Stimulated activated naive CD8-positive, alpha-beta T cell treated with anti-CD3 and anti-CD28 coated beads, Interleukin-15, Interleukin-2, amounts not matched to agents 100 U/mL and 50 U/mL, for 24 hours (primary cell): ENCODE measurements at places on chromosomes 7 and 10.
A peak's percentile ranks its signal among the peaks of the same experiment; 100 is the strongest.

DNA sequence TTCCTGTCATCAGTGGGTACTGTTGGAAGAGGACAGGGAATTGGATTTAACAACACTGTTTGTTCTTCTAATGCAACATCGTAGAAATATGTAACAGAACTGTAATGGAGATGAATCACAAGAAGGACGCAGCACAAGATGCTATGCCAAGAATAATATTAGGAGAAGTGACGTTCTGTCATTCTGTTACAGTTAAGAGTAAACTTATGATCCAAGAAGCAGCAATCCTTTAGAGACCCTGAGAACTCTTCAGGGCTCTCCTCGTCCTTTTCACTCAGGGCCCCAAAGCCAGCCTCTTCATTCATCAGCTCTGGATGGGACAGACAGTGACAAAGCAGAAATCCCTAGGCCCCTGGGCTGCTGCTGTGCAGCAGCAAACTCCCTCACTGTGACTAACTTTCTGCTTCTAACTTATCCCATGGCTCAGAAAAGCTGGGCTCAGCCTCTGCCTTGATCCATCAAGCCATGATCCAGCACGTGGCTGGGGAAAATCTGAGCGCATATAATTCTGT is 8.7 kb upstream of the IL6 start:
- DNase-seq, result no peak

DNA sequence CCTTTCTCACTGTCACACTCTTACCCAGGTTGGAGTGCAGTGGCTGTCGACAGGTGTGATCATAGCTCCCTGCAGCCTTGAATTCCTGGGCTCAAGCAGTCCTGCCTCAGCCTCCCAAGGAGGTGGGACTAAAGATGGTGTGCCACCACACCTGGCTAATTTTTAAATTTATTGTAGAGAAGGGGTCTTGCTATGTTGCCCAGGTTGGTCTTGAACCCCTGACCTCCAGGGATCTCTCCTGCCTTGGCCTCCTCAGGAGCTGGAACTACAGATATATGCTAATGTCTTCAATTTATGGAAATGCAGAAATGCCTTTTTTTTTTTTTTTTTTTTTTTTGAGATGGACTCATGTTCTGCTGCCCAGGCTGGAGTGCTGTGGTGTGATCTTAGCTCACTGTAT is 42.7 kb downstream of the DNAJB6 start:
- no peak for DNase-seq

GRCh38 chr7:43756368-43757072 is 2.0 kb upstream of the BLVRA start:
- peak; percentile 19 for DNase-seq

- DNase-seq, result no peak
These were observed 28.3 kb upstream of the LMTK2 start for GRCh38 chr7:98078197-98078870.
